ENCODE measurements at places on chromosomes 3 and 15.

DNA sequence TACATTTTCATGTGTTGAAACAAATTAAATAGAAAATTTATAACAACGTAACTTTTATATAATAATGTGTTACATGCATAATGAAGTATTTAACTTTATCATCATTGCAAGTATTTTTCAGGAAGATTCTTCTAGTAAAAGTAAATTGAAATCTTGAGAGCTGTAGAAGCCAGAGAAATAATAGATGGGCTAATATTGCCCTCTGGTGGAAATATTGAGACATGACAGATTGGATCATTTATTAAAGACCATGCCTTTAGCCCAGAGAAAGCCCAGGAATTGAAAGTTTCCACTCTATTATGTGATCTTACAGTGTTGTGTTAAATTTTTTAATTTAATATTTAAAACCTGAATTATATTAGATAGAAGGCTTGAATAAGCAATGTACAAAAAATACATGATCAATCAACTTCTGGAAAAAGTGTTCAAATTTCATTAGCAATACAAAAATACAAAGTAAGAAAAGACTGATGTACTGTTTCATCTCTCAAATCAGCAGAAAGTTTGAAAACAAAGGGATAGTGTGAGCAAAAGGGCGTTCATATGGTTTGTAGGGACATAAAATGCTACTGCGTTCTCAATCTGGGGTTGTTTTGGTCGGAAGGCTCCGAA, 52.7 kb upstream of the SPTSSB start:
- DNase-seq: no peak

DNA sequence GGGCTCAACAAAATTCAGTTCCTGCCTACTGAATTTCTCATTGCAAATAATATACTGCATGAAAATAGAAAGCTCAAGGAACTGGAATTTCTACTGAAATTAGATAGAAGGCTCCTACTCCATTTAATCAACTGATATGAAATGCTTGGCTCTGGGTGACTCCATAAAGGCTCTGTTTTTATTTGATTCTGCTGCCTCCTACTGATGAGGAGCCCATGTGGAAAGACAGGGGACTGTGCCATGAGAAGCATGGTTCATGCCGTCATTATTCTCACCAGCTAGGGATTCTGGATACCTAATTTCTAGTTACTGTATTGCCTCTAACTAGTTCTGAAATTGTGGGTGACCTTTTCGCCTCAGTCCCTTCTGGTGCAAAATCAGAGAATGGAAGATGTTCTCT, 366.2 kb upstream of the DPH6 start:
- no peak for DNase-seq

DNA sequence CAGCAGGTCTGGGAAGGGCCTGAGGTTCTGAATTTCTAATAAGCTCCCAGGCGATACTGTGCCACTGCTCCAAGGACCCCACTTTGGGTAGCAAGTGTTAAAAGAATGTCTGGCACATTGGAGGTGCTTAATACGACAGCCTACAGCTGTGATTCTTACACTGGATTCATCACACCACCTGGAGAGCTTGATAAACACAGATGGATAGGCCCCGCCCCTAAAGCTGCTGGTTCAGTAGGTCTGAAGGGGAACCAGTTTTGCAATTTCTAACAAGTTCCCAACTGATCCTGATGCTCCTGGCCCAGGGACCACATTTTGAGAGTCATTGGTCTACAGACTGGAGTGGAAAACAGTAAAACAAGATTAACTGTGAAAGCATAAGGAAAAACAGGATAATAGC, 124.8 kb upstream of the ST8SIA2 start:
- DNase-seq: no peak

DNA sequence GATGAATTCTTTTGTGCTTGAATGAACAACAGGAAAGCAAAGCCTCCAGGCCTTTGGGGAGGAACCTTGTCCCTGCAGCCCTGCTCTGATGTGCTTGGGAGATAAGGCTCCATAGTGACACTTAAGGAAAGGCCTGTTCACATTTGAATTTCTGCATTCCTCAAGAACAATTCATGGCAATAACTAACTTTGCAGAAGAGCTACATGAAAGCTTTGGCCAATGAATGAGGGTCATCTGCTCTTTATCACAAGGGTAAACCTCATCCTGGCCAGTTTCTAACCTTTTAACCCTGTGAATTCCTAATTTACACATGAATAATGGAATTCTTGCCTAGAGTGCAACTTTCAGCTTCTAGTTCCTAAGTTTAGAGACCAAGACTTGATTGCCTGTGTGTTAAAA, 5.6 kb downstream of the PRTG start:
- DNase-seq: no peak

GRCh38 chr3:105904678-105905284, 36.0 kb upstream of the CBLB start:
- no peak for DNase-seq
